Lung (tissue), 17 donors: ENCODE measurements at places on chromosomes 2 and 18.

DNA sequence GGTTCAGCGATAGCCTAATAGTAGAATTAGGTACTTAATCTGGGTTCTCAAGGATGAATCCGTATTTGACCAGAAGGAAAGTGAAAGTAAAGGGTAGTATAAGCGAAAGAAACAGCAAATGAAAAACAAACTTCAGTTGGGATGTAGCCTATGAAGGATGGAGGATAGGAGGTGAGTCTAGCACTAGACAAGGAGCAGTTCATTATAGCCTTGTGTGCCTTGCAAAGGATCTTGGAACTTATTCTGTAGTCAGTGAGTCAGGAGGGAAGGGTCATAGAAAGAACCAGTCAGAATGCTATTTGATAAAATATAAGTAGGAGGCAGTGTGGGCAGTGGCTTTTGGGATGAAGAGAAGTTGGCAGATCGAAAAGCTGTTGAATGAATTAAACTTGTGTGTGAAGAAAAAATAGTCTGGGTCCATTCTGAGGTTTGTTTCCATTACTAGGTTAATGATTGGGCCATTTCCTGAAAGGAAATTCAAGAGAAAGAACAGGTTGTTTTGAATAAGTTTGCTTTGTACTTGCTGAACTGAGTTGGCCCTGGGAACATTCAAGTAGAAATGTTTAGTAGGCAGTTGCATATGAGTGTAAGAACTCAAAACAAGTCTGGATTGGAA, 48.5 kb downstream of the ANKRD12 start:
- peak; percentile 11 for DNase-seq

DNA sequence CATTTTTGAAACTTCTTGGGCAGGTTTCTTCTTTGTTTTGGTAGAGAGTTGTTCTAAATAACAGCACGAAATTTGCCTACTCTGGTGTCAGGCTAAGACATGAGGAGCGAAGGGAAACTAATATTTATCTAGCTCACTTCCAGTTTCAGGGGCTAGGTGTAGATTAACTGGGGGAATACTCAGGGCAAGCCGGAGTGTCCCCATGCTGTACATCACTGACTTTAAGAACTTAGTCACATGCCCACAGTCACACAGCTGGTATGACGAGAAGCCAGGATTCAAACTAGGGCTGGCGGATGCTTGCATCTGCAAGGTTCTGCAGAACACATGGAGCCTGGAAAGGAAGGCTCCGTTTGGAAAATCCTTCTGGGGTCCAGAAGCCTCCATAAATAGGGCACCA, 133.3 kb downstream of the ALPK2 start:
- DNase-seq = no peak

GRCh38 chr2:158973116-158973956, 4.9 kb downstream of the TANC1 start:
- peak; percentile 74 for DNase-seq

GRCh38 chr2:218605432-218605831, 2.3 kb upstream of the PLCD4 start:
- DNase-seq = peak; percentile 27

GRCh38 chr18:7464245-7464966, 102.7 kb upstream of the PTPRM start:
- DNase-seq = peak; percentile 25

DNA sequence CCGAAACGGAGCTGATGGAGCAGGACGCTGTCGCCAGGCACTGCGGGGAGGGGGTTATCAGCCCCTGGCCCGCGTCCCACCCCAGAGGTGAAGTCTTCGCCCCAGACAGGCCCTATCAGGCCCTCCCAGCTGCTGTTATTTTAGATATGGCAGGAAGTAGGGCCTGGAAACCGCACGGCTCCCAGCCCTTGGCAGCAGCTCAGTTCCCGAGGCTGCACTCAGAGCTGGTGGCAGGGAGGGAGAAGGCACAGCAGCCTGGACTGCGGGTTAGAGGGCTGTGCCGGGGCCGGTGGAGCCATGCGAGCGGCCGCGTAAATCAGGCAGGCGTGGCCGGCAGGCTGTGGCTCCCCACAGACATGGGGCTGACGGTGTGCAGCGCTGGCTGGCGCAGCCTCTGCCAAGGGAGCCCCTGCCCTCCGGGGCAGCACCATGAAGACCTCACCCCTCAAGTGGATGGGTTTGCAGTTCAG, 111.4 kb downstream of the NFATC1 start:
- DNase-seq = peak; percentile 78

- DNase-seq = no peak
Observed at GRCh38 chr2:681312-681711, 4.1 kb upstream of the TMEM18 start.

- no peak for DNase-seq
Observed at GRCh38 chr18:11533942-11534496, 75.4 kb upstream of the SLC35G4 start.

DNA sequence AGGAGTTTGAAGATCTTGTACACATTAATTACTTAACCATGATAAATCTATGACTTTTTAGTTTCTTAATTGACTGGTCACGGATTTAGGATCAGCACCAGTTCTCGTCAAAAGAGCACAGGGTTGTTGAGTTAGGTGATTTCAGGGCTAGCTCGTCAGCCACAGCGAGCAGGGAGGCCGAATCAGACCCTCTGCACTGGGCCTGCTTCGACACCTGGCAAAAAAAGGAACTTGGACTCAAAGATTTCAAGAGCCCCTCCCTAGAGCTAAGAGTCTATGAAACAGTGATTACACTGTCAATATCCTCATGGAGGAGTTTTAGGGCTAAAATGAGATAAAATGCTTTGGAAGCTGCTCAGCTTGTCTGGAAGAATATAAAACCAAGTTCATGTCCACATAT, 4.6 kb upstream of the SERTAD2 start:
- DNase-seq = no peak

DNA sequence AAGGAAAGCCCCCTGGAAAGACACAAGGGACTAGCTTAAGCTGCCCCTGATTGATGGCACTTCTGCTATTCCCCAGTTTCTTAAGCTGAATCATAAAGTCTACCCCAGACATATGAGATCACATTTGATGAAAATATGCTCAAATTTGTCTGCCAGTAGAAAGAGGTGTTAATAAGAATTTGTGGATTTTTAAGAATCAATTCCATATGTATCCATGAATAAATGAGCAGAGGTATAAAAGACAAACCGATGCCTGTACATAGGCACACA, 119.9 kb downstream of the CCBE1 start:
- no peak for DNase-seq

DNA sequence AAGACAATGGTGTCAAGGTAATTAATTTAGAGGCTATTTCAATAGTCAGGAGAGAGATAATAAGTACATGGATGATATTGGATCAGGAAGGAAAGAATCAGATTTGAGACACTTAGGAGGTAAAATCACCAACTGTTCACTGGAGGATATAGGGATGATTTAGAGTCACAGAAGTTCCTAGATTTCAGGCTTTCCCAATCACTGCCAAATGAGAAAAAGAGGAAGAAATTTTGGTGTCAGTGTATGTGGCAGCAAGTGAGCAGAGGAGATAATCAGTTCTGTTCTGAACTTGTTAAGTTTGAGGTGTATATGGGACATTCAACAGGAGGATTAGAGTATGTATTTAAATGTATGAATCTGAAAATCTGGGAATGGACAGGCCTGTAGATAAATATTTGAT, 640.4 kb downstream of the NR4A2 start:
- DNase-seq = no peak

DNA sequence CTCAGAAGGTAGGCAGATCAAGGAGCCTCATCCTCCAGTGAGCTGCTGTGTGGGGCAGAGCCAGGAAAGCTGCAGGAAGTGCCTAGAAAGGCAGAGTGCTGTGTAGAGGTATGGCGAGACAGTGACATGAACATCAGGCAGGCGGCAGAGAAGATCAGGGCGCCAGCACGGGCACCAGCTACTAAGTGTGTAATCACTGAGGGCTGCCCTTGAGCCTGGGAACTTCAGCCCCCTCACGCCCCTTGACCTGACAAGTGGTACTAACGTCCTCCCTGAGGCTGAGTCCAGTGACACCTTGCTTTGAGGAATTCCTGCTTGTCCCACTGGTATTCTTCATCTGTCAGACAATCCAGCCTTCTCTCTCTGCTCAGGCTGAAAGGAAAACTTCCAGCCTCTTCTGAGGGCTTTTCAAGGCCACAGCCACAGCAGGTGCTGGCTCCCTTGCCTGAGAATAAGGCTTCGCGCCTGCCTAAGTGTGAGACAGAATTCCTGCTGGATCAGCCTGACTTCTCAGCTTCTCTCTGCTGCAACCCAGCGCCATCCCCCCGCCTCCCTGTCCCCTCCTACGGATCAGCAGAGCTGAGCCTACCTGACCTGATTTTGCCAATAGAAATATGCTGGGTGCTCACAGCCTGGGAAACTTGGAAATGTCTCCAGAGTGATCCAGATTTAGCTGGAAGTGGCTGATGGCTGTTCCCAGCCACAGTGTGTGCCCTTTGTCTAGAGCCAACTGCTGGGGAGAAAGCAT, 148.0 kb downstream of the SMAD7 start:
- peak; percentile 11 for DNase-seq

GRCh38 chr2:199903111-199903510, 8.0 kb upstream of the C2orf69 start:
- DNase-seq = no peak

DNA sequence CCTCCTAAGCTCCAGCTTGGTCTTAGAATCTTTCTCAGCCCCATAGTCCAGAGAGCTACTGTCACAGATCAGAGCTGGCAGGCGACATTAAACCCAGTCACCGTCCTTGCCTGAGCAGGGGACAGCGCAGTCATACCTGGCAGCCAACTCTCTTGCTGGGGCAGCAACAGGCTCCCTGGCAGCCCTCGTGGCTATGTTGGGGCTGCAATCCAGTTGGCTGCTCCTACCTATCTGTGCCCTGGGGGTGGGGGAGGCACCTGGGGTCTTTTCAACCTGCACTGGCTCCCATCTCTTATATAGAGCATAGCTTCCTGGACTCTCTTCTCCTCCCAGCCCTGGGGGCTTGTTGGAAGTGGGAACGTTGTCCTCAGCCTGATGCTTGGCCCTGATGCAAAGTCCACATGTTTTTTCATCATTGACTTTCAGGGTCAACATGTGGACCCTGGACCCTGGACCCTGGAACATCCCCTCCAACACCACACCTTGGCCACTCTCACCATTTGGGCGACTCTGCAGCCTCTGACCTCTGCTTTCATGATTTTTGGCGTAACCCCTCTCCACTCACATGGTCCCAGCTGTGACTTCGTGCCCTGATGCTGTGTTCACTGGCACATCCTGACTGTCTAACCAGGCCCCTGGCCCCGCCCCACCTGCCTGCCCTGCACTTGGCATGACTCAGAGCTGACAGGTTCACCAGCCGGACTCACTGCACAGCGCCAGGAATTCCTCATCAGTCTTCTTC, 45.6 kb downstream of the ATOH8 start:
- peak; percentile 9 for DNase-seq

DNA sequence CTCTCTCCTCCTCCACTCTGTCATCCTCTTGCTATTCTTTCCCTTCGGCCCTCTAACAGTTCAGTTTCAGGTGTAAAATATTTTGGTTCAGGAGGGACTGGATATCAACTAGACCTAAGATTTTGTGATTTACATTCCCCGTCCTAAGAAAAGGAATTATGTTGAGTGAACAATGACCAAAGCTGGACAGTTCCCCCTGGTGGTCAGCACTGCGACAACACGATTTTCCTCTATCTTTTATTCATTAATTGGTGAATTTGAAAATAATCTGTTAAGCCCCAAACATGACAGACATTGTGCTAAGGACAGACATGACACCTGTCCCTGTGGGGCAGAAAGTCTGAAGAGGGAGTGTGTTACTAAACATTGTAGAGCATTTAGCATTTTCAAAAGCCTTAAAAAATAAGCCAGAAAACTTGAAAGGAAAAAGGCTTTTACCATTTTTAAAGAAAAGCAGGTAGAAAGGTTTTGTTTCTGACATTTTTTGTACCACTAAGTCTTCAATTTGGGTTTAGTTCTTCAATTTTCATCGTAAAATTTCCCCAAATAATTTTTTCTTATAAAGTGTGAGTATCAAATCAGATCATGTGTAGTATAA, 28.4 kb upstream of the GTF2A1L start:
- peak; percentile 59 for DNase-seq

DNA sequence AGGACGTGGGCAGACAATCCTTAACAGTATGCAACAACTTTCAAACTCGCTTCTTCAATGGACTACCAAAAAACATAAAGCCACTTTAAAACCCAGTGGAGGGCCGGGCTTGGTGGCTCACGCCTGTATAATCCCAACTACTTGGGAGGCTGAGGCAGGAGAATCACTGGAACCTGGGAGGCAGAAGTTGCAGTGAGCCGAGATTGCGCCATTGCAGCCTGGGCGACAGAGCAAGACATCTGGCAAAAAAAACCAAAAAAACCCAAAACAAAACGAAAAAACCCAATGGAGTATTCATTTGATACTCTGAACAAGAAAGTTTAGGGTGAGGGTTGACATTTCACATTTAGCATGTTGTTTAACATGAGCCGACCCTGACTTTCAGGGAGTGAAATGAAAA, 14.0 kb downstream of the RNF125 start:
- no peak for DNase-seq

GRCh38 chr18:23225503-23225902, 90.2 kb downstream of the CABLES1 start:
- peak; percentile 85 for DNase-seq

DNA sequence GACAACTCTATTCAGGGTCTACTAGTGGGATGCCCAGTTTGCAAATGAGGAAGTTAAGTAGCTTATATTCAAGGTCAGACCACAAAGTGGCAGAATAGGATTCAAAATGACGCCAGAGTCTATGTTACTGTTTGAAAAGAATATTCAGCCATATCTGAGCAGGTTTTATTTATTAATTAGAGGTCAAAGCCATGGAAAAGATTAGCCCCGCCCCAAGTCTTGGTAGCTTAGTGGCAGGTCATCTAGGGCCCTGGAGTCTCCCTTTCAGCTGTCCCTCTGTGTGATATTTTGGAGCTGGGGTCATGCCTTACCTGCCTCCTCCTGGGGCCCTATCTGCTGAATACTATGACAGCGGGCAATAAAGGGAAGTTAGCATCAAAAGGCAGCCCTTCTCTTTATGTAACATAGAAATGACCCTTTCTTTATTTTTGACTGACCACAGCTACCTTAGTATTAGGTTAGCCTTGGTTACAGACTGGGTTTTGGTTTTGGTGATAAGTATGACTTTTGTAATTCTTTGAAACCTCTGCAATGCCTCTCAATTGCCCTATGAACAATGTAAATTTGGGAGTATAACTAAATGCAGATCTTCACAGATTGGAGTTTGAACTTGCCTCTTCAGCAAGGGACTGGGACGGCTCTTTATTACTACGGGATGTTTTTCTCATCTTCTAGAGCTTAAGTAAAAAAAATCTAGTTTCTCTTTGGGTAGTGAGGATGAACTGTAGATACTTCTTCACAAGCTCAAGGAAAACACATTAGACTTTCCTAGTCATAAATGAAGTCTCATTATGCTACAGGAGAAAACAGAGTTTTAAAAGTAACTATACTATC, 153.0 kb upstream of the ITGA4 start:
- no peak for DNase-seq

GRCh38 chr18:34224423-34225217, at the start of gene NOL4:
TSS of gene NOL4 (minus strand) at chr18:34224913. CDS start at chr18:34223253, 1,660 bp downstream.
- DNase-seq = peak; percentile 84
